ENCODE measurements at places on chromosomes 3 and 15.

GRCh38 chr3:78999139-78999538 is 768.7 kb downstream of the ROBO1 start:
- DNase-seq = no peak

- no peak for DNase-seq
Measured at GRCh38 chr15:48828906-48829305, 18.0 kb upstream of the CEP152 start.

DNA sequence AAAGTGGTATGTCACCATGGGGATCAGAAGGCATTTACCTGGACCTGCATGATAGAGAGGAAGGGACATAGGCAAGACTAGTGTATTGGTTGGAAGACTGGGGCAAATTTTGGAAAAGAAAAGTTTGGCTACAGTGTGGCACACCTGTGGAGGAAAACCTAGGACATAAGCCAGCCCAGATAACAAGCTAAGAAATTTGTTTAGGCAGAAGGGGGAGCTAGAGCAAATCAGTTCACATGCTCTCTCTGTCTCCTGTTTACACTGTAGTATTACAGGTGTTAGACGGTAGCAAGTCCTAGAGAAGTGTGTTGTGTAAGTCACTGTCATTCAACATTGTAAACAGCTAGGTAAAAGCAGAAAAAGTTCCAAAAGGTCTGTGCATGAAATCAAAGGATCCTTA is 11.9 kb upstream of the ALDH1A2 start:
- DNase-seq = no peak

GRCh38 chr15:68028888-68029207 is 25.3 kb upstream of the PIAS1 start:
- no peak for DNase-seq

GRCh38 chr3:152272771-152273242 is 4.1 kb downstream of the MBNL1 start:
- no peak for DNase-seq

DNA sequence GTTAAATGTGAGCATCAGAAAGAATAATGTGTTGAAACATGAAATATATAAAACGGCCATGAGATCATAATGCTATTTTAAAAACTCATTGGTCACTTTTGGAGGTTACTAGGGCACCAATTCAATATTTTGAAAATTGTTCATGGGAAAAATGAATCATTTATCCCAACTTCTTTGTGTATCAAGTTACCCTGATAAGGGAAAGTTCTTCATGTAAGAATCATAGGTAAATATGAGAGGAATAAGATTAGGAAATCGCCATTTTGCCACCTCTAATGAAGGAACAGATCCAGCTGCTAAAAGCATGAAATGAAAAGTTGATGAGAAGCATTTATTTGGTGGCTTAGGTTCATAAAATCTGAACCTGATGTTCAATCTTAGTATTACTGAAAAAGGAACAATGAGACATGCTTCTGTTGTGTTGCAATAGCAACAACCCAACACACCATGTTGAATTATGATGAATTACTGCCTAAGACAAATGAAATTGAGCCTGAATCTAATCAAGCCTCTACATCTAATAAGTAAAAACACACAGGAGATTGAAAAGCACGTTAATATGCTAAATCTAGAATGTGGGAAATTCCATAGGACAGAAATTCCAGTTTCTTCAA is 32.5 kb downstream of the ABHD5 start:
- DNase-seq = no peak

DNA sequence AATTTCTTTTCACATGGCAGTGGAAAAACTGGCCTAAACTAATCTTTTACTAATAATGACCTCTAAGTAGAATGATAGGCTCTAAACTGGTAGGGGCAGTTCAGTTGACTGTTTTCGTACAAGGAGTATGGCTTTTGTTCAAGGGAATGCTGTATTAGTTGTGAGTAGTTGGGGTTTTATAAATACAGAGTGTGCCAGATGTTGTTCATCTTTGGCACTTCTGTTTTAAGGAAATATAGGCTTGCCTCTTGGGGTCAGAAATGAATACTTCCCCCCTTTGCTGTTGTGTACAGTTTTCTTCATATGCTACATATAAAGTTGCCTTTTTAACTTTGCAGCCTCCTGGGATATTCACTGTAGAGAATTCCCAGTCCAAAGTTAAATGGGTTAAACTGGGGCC is 181.0 kb upstream of the CGNL1 start:
- DNase-seq = no peak

DNA sequence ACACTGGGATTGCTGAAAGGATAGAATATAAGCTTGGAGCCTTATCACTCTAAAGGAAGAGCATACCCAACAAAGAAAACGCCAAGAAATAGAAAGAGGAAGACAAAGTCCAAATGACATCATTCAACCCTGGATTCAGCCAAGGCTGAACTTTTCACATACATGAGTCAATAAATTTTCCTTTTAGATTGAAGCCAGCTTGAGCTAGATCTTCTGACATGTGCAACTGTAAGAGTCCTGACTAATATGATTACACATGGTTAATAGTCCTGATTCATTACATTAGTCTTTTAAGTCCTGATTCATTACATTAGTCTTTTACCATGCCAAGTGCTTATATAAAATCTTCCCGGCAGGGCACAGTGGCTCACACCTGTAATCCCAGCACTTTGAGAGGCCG is 13.6 kb upstream of the DENND6A start:
- no peak for DNase-seq

DNA sequence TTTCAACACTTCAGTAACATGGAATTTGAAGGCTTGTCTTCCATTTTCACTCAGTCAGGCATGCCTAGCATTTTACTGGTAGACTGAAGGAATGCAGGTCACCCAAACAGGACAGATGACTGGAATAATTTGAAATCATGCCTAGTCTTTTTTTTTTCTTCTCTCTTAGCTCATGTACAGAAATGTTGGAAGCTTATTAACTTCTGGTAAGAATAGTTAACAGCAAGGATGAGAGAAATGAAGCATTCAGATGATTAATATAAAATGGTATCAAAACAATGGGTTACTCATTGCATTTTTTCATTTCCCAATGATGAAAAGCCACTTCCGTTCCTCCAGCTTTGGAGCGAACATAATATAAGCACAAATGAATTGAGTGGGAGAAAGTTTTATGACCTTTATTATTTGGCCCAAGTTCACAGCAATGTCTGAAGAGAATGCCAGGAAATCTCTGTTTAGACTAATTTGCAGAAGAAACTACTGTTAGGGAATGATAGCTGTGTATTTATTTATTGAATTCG is 431.6 kb upstream of the RASGRP1 start:
- DNase-seq = no peak

GRCh38 chr3:11464356-11464755 is 179.4 kb downstream of the VGLL4 start:
- no peak for DNase-seq

DNA sequence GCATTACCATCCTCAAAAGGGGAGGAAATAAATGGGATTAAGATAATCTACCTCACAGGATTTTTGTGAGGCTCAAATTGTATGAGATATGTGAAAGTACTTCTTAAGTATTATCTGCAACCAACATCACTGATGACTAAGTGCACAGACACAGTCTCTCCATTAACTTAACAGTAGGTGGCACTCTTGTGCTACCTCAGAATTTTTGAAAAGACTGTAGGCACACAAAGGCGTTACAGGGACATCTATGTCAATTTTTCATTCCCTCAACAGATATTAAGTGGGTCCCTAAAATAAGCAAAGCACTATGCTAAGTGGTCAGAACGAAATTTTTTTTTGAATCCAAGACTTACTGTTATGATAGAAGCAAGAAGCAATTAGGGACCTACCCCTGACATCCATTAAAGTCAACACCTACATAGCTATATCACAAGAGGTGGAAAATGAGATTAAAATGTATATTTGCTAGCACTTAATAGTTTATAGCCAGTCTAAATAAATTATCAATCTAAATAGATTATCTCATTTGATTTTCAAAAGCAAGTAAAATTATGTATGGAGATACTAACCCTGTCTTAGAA is 52.9 kb downstream of the RYK start:
- no peak for DNase-seq

DNA sequence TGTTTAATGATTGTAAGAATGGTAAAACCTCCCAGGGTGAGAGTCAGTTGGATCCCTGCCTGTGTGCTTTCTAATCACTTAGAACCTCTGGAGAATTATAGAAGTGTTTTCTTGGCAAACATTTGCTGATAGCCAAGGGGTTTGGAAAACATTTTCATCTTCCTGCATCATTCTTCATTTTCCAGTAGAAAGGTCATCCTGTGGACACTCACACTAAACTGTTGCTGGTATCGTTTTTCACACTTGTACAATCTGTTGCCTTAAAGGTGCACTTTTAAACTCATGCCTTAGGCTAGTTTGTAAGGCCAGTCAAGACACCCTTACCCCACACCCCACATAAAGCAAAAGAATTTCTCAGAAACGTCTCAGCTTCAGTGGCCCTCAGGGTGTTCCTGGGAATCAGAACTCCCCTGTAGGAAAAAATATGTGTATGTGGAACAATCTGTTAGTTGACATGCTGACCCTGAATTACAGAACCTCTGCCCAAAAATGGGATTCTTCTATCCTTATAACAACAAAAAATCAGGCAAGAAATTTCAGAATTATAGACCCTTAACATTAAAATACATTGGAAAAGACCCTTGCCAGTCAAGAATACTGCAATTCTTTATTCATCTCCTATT is 5.8 kb upstream of the PLD1 start:
- no peak for DNase-seq

DNA sequence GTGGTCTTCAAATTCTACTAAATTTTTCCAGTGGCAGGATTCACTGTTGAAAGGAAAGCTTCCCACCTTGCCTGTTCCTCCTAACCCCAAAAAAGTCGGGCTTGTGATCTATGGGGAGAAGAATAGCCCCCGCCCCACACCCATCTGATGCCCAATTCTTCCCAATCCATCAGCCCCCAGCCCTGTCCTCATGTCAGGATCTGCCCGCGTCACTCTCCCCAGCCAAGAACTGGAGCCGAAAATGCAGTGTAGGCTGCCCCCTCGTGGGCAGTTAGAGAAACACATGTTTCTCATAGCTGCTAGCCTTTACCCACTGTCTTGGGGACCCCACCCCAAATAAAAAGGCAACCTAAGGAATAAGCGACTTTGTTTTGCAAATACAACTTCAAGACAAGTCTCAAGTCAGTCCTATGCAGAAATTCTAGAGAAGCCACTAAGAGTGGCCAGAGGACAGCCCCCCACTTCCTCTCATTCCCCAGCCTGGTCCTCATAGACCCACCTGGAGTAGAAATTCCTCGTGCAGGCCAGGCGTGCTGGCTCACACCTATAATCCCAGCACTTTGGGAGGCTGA is 13.0 kb upstream of the CSK start:
- DNase-seq = no peak

GRCh38 chr3:89586256-89586655 is 478.8 kb downstream of the EPHA3 start:
- no peak for DNase-seq

DNA sequence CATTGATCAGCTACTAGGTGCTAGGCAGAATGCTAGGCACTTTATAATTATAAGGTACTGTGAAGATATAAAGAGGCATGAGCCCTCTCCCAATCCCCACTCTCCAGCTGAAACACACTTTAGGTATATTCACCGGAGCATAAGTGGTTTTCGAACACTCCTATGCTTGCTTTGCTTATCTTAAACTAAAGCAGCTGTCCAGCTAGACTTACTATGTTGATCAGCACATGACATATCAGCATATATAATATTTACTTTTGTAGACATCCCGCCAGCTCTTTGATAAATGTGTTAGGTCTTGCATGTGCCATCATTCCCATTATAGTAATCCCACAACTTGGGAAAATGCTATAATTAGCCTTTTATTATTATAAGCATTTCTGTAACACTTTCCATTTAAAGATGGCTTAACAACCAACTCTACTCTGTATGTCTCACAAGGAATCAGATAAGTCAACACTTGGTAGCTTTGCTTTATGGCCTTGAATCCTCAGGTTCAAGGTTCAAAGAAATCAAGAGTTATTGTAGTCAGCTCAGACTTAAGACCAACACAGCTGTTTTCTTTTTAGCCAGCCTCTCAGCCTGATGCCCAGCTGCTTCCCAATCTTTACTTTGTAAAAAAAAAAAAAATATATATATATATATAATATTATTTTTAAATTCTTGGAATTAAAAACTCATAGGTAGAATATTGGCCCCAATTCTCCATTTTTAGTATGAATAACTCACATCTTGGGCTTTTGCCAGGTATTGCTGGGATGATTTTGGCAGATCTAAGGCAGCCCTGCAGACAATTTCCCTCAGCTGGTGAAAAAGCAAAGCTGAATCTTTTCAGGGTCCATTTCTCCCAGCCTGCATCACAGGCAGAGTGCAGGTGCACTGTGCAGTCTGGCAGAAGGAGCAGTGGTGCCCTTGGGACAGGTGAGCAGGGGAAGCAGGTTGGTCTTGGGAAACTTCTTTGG is 104.2 kb downstream of the THRB start:
- no peak for DNase-seq

DNA sequence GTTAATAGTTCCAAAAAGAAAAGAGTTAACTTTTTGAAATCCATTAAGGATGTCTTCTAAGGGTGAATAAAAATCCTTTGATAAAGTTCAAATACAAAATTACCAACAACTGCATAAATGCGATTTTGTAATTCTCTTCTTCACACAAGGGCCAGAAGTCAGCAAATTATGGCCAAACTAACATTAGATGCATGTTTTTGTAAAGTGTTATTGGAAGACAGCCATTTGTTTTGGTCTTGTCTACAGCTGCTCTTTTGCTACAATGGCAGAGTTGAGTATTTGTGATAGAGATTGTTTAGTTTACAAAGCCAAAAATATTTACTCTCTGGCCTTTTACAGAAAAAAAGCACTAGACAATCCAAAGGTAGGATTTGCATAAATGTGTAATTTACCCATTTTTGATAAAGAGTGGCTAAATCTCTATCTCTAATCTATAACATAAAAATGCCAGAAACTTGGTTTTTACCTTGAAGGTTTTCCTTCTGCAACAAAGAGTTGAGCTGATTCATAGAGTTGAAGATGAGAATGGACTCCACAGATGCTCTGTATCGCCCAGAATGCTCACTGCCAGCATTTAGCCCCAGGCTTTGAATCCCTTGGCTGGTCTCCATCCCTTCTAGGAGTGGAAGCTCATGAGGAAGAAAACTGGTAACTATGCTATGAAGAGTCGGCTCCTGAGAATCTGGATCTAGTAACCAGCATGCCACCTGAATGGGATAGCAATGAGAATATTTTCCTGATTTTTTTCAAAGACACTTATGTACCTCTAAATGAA is 64.5 kb downstream of the POLQ start:
- DNase-seq = no peak

Measured in stimulated activated CD4-positive, alpha-beta T cell treated with anti-CD3 and anti-CD28 coated beads, Interleukin-15, amount 100 ng/mL, for 1 hour (primary cell).